ENCODE measurements at places on chromosomes 16 and 17.
A peak's percentile ranks its signal among the peaks of the same experiment; 100 is the strongest.

GRCh38 chr17:64780096-64781013 lies 118.2 kb upstream of the SMURF2 start:
- peak; percentile 76 for DNase-seq

- DNase-seq: no peak
Measured at GRCh38 chr16:82370282-82370681, 200.3 kb upstream of the MPHOSPH6 start.

DNA sequence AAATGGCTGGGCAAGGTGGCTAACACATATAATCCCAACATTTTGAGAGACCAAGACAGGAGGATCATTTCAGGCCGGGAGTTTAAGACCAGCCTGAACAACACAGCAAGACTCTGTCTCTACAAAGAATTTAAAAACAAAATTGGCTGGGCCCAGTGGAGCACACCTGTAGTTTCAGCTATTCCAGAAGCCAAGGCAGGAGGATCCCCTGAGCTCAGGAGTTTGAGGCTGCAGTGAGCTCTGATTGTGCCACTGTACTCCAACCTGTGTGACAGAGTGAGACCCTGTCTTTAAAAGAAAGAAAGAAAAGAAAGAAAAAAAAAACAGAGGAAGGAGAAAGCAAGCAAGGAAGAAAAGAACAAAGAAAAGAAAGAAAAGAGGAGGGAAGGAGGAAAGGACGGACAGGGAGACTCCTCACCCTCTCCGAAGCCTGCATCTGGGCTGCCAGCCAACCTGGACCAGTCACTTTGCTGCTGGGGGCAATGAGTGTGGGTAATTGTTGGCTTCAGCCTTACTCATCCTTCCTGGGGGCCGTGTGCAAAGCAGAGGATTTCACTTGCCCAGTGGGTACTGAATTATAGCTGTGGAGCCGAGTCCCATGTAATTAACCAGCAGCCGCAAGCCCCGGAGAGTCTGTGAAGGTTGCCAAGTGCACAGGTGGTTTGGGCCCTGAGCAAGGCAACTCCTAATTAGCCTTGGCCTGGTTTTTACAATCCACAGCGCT lies 6.7 kb upstream of the MT4 start:
- no peak for DNase-seq

GRCh38 chr16:17324451-17324850 lies 146.3 kb downstream of the XYLT1 start:
- no peak for DNase-seq

DNA sequence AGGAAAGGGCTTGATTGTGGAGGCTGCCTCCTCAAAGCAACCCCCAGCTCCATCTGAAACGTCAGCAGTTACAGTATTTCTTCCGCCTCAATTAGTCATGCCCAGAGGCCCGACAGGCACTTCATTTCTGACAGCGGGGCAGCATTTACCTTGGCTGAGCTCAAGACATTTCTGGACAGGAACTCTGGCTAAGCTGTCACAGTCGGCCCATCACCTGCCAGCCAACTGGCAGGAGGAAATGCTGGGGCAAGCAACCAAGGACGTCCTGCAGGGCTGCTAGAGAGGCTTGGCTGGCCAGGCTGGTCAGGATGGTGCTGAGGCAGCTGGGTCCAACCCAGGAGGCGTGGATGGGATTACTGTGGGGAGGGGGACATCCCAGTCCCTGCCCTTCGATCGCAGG lies 27.8 kb downstream of the PLXDC1 start:
- no peak for DNase-seq

DNA sequence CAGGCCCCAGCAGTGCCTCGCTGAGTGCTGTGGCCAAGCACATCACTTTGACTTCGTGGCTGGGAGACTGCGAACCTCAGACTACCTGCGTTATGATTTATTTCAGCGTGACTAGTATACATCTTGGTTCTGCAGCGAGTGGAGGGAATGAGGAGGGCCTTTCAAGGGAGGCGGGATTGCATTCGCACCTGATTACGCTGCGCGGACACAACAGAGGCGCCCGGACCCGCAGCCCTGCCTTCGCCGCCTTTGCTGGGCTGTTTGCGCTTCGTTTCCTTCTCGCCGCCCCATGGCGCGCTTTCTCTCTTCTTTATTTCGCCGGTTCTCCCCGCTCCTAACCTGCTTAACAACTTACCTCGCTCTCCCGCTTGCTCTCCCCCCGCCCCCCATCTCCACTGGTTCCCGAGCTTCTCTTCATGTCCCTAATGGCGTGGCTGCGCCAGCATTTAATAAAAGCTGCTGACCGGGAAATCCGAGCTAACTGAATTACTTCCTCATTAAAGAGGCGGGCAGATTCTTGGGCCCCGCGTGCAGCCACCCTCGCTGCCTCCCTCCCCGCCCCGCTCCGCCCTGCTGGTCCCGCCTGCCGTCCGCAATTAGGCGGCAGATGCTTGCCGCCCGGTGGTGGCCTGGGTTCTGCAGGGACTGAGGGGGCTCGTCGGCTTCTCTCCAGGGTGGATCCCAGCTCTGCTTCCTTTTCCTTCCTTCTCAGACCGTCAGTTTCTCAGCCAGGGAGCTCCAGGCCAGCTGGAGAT lies 257.6 kb upstream of the SDK2 start:
- no peak for DNase-seq

- no peak for DNase-seq
Measured at GRCh38 chr16:1182950-1183907, 30.3 kb downstream of the CACNA1H start.

- no peak for DNase-seq
Measured at GRCh38 chr16:75614066-75614897, 8.8 kb downstream of the ADAT1 start.

DNA sequence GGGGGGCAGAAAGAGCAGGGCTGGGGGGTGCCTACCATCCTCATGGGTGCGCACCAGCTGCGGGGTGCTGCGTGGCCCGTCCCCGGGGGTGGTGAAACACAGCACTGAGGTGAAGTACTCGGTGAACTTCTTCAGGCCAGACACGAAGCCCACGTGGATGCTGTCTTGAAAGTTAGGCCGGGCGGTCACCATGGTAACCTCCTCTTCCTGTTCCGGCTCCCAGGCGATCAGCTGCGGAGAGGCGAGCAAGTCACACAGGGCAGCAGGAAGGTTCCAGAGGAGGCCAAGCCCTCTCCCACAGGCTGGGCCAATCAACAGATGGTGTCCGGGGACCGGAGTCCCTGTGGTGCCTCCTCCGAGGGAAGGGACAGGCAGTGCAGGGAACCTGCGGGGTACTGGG lies 90.1 kb upstream of the CDC42EP4 start:
- no peak for DNase-seq

- peak; percentile 28 for DNase-seq
Measured at GRCh38 chr17:31510308-31511194, 119.1 kb downstream of the RAB11FIP4 start.

- DNase-seq: no peak
Measured at GRCh38 chr17:63498626-63499195, 21.9 kb downstream of the ACE start.

- DNase-seq: peak; percentile 34
Measured at GRCh38 chr16:383326-384051, 1.7 kb upstream of the PGAP6 start.

- no peak for DNase-seq
Measured at GRCh38 chr17:45347444-45347843, 30.6 kb upstream of the MAP3K14 start.

DNA sequence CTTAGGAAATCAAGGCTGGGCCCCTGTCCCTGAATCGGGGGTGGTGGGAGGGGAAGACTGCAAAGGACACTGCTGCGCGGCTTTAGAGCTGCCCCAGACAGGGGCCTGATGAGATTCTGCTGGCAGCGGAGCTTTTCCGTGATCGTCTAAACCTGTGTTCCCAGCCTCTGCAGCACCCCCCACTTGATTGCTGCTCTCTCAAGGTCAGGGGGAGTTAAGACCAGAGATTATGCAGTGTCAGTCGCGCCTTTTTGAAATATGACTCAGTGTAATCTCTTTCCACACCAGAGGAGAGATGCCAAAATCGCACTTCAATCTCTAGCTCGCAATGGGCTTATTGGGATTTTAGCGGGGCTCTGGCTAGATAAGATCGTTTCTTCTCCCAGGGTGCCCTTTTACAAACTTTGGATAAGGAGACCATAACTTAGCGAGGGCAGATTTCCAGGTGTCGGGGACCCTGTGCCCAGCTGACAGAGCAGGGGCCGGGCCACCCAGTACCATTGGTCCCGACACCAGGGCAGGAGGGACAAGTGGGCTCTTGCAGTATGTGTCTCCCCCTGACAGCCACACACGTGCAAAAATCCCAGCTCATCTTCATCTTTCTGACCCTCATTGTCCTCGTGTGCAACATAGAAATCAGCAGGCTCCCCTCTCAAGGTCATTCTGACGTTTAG lies 87.0 kb downstream of the IRX3 start:
- no peak for DNase-seq

DNA sequence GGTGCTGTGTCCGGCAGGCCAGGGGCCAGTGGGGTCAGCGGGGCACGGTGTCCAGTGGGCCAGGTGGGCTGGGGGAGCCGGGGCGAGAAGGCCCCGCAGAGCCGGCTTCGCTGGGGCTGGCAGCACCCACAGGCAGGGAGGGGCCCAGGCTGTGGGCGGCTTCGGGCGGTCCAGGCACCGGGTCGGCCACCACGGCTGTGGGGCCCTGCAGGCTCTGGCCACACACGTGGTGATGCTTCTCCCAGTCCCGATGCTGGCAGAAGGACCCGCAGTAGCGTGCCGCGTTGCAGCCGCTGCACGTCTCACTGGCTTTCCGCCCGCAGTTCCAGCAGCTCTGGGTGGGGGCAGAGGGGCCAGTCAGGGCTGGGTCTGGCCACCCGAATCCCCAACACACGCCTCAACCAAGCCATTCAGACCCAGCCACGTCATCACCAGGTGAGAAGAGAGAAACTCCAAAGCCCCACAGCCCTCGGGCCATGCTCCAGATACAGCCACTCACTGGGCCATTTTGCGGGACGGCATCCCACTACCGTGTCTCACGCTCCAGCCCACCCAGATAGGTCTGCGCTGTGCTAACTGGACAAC lies 10.6 kb upstream of the PABPN1L start:
- no peak for DNase-seq

DNA sequence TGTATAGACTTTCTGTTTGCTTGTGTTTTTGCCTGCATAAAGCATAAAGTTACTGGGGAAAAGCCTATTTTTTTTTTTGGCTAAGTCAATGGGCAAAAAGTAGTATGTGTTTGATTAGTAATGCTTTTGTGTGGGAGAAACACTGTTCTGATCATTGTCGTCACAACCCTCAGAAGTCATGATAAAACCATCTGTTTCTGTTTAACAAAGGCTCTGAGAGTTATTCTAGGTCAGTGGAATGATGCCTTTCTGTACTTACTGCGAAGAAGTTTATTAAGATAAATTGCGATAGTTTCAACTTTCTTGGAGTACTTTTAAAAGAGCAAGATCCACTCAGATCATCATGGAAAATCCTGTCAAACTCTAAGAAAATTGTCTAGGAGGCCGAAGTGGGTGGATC lies 80.9 kb downstream of the PRKCA start:
- DNase-seq: no peak

DNA sequence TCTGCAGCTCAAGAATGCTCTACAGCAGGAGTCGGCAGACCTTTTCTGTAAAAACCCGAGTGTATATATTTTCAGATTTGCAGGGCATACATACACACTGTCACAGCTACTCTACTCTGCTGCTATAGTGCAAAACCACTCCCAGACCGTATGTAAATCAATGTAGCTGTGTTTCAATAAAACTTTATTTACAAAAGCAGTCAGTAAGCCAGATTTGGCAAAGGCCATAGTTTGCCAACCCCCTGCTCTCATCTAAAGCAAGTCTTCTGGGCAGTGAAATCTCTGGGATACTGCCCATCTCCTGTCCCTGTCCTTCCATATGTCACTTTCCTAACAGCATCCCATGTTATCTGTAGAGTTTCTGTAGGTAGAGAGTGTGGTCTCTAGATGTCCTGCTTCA lies 57.2 kb upstream of the GSG1L start:
- DNase-seq: no peak

- DNase-seq: no peak
Measured at GRCh38 chr17:14738652-14738988, 437.7 kb downstream of the HS3ST3B1 start.

DNA sequence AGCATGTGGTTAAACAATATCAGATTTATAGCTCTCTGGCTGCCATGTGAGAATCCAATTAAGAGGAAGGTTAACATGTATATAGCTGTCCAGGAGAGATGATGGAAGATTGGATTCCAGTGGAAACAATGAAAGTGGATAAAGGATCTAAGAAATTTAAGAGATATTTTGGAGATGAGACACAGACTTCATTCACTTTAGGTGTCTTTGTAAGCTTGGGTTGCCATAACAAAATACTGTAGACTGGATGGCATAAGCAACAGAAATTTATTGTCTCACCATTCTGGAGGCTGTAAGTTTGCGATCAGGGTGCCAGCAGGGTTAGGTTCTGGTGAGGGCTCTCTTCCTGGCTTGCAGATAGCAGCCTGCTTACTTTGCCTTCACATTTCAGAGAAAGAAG lies 155.9 kb upstream of the MYOCD start:
- DNase-seq: no peak

GRCh38 chr16:51248217-51248616 lies 97.1 kb upstream of the SALL1 start:
- no peak for DNase-seq

- no peak for DNase-seq
Measured at GRCh38 chr17:40352779-40353394, 11.7 kb downstream of the GJD3 start.
